Amniotic epithelial cell (primary cell): ENCODE measurements at places on chromosomes 16 and 17.

DNA sequence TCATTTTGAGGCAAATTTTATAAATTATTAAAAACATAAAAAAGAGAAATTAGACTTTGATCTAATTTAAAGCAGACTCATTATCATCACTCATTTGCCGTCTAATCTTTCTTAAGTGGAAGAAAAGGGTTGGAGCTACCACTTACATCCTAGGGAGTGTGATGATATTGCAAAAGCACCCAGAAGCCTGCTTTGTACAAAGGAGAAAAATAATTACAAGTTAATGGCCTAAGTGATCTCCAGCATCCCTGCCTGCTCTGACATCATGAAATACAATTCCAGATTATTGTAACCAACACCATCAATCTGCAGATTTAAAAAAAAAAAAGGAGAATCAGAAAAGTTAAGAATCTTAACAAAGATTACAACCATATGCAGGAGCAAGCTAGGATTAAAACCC is 260.2 kb downstream of the GRIN2A start:
- DNase-seq: no peak

DNA sequence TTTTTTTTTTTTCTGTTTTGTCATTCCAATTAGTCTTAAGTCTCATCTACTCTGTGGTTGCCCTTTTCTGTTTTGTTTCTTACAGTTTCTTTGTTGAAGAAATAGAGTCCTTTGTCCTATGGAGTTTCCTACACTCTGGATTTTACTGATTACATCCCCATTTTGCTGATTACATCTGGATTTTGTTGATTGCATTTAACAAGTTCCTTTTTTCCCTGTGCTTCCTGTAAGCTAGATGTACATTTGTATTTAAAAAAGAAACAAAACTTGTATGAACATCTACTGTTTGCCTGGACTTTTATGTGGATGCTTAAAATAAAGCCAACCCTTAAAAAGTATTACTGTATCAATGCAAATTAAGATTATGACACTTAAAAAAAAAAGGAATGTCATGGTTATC is 147.6 kb downstream of the CHD9 start:
- DNase-seq: no peak

DNA sequence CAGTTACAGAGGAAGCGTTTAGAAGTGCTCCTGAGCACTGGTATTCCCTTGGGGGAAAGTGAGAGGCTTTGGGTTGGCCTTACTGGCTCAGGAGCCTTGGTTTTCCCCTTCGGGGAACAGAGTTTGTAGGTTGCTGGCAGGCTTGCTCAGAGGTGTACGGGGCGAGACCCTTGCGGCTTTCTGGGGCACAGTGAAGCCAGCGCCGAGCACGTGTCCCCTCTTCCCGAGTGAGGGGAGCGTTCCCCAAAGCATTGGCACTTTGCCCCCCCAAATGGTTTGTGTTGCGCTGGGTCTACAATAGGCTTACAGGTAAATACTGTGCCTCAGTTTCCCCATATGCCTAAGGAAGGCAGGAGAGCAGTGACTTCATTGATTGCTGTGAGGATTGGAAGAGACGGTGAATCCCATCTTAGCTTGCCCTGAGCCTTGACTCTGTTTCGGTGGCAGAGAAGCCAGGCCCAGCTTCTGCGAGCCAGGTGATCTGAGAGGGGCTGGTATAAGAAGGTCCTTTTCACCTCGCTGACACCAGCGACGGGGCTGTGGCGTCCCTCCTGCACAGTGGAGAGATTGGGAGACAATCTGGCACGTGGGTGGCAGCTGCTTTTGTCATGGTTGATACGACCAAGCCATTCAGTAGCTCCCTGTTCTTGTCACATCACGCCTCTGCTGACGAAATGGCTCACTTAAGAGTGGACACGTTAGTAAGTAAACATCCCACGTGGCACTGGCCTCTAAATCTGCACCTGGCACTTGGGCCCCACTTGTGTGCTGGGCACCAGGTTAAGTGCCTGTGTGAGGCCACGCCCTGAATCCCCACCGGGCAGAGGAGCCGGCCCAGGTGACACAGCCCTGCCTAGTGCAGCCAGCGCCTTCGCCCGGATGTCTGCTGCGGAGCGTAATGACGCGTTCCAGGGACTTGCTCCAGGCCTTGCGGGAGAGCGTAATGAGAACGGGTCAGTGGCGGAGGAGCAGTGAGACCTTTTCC is 55.0 kb downstream of the MEAK7 start:
- no peak for DNase-seq

- peak; percentile 51 for DNase-seq
These were observed 674 bp downstream of the TOM1L1 start for GRCh38 chr17:54901230-54901822.

GRCh38 chr16:88922114-88922825 is 54.7 kb downstream of the CBFA2T3 start:
- peak; percentile 28 for DNase-seq

GRCh38 chr17:28043741-28044140 is 1.3 kb downstream of the NLK start:
- DNase-seq: no peak
